Fibroblast of skin of left quadriceps (primary cell): ENCODE measurements at places on chromosomes 11 and 22.

DNA sequence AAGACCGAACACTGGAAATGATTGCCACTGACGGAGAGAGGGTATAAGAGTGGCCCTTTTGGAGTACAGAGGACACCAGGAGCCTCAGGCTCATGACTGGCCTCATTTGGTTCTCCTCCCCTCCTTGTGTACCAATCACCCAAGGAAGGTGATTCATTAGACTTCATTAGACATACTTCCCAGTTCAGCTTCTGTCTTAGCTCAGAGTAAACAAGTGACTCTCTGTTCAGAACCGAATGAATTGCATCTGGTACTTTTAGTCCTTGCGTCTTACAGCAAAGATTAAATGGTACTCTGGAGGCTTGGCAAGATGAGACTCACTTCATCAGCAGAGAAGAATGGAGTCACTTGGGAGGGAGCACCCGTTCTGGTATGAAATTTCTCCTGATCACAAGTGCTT lies 75.2 kb downstream of the ZNRF3 start:
- no peak for DNase-seq

GRCh38 chr11:115452241-115452640 lies 52.0 kb downstream of the CADM1 start:
- DNase-seq = no peak

- DNase-seq = no peak
These were observed 6.7 kb upstream of the MCAM start for GRCh38 chr11:119323532-119324033.

GRCh38 chr22:42080287-42080686 lies 787 bp downstream of the SMDT1 start:
- DNase-seq = no peak
